ENCODE measurements at places on chromosomes 5 and 9.

- DNase-seq = peak; percentile 36
These were observed 42.6 kb downstream of the ANKRD55 start for GRCh38 chr5:56190497-56190896.

DNA sequence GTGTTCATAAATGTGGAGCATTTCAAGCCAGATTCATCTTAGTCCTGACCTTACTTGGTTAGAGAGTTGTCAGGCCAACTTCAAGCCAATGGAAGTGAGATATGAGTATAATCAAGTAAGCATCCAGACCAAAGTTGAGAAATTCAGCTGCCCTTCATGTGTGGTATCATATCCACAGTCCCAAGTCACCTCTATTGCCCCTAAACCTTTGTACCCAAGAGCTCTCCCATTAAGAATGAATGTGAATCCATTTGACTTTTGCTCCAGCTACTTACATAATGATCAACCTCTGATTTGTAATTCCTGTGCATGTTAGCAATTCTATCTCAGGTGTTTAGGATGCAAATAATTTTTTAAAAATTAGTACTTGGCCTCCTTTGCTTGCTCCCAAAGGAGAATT, 342.7 kb downstream of the ADGRV1 start:
- DNase-seq = no peak

GRCh38 chr5:65481635-65482295, at the start of gene ADAMTS6:
Gene ADAMTS6, minus strand, starts transcription at chr5:65481920. Its CDS starts 8,247 bp downstream, at chr5:65473673.
- peak; percentile 59 for DNase-seq

GRCh38 chr5:175418251-175418650, 25.7 kb downstream of the DRD1 start:
- no peak for DNase-seq

DNA sequence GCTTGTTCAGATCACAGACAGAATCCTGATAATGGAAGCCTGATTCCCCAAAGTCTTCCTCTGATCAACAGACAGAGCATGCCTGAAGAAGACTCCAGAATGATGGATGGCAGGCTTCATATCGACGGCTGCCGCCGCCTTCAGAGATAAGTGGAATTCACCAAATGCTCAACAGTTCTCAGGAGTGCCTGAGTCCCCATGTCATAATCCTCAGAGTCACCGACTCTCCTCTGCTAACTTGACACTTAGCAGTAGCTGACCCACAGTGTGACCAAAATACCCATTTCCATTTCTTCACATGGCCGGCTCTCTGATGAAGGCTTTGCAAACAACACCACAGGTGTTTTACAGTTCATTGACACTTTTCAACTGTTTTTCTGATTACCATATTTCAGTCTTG, 58.7 kb downstream of the PRDM6 start:
- DNase-seq = no peak

DNA sequence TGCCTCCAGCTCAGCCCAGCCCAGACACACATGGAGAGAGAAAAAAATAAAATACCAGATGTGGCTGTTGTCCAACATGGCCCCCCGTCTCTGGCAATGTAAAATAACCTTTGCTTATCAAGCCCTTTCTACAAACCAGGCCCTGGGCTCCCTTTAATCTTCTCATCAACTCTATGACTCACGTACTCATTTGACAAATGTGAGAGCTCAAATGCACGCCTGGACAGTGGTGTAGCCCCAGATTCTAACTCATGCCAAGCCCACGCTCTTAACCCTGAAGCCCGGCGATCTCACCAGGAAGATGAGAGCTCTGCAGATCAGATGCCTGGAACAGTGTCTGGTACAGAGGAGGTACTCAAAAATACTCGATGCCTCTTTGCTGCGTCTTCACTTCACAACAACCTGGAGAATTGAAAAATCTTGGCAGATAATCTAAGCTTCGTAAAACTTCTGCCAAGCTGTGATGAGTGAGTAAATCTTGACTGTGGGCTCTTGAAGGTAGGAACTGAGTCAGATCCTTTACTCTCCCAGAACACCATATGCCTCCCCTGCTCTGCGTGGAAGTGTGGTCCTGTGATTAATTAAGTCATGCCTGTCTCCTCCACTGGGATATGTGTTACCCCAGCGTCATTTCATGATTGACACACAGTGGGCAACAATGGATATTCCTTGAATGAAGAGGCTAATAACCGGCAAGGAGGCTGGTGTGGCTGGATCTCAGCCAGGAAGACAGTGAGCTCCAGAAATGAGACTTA, 102.0 kb upstream of the FSTL4 start:
- no peak for DNase-seq

- no peak for DNase-seq
These were observed 91.8 kb upstream of the OR13F1 start for GRCh38 chr9:104412238-104412637.

- DNase-seq = no peak
These were observed 60.1 kb upstream of the NMUR2 start for GRCh38 chr5:152465140-152465539.

- no peak for DNase-seq
These were observed 34.4 kb upstream of the MRPS30 start for GRCh38 chr5:44774279-44774880.

- DNase-seq = peak; percentile 78
These were observed at the start of gene RFK for GRCh38 chr9:76394195-76394959. Gene RFK, minus strand, starts transcription at chr9:76394426. Its CDS starts 255 bp downstream, at chr9:76394171.

DNA sequence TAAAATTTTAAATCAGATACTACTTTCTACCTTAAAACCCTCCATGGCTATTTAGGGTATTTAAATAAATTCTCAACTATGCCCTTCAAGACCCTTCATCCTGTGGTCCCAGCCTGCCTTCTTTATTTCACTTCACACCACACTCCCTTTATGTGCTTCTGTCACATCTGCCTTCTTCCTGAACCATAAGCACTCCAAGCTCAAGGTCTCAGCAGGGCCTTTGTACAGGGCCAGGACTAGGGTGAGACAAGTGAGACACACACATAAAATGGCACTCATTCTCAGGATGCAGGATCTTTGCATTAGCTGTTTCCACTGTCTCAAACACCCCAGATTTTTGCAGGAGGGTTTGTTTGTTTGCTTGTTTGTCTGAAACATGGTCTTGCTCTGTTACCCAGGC, 7.6 kb downstream of the ITK start:
- no peak for DNase-seq

DNA sequence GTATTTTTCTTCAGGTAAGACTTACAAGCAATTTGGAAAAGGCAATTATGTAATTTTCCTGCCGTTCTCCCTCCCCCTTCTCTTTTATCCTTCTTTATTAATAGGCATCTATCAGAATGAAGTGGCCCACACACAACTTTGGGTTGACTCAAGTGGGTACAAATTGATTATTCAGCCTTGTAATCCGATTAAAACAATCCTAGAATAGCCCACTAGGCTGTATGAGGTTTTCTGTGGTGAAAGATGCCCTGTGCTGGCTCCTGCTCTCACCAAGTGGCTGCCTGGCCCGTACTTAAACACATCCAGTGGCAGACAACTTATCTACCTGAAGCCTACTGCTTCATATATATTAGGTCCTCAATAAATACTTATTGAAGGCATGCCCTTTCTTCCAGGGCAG, 177.3 kb upstream of the C9orf72 start:
- no peak for DNase-seq

DNA sequence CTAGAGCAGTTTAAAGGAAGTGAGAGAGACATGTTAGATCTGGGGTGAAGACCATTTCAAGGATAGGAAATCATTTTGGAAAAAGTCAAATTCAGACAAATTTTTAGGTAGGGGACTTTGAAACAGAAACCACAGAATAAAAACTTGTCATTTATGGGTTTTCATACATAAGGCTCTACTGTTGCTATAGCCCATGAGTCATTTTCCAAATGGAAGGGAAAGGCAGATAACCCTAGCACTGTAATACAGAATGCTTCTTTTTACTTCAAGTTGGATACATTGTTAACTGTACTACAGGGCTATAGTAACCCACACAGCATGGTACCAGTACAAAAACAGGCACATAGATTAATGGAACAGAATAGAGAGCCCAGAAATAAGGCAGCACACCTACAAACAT, 455.4 kb downstream of the EBF1 start:
- no peak for DNase-seq

- no peak for DNase-seq
These were observed 4.1 kb downstream of the EQTN start for GRCh38 chr9:27292659-27293405.

DNA sequence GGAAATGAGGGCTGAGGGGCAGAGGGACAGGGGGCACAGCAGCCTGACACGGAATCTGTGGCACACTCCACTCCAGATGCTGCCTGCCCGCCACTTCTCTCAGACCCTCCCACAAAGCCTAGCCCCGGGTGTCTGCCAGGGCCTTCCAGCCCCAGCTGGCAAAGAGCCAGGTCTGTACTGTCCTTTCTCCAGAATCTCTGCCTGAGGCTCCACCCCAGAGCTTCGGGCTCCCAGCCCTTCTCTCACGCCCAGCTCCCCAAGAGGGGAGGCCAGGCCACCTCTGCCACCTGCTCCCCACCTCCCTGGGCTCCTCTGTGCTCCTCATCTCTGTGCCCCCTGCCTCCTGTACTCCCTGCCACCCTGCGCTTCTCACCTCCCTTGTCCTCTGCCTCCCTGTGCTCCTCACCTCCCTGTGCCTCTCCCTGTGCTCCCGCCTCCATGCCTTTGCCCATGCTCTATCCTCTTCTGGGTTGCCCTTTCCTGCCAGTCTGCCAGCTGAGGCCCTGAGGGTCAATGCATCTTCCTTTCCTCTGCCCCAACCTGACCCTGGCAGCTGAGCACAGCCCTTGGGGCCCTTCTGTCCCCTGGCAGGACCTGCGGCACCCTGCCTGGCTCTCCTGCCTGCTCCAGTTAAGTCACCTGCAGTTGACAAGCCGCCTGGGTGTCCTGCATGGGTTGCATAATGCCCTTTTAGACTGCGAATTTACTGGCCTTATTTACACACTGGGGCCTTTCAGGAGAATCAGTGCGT, 36.4 kb downstream of the RASGEF1C start:
- no peak for DNase-seq

GRCh38 chr9:122370869-122371755, at the start of gene PTGS1:
Gene PTGS1, plus strand, starts transcription at chr9:122371024. Its CDS starts 61 bp downstream, at chr9:122371085.
- DNase-seq = peak; percentile 49

DNA sequence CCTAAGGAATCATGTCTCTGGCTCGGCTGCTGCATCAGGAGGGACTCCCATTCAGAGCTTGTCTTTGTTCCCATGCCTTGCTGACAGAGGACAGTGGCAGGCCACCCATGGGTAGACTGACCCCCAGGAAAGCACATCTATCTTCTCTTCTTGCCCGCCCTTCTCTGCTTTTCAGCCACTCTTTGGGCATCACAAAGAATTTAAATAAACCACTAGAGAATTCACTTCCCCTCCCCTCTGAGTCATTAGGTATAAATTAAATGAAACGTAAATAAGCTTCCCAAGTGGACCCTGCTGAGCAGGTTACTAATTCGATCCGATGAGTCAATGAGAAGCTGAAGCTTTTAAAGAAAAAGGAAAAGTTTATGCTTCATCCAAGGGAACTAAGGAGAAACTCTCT, 97.0 kb downstream of the DRD1 start:
- DNase-seq = no peak

Measured in KG1 (cell line).